ENCODE measurements at places on chromosomes 4 and X. TPM values are rescaled to one million over a fixed set of nuclear protein-coding genes. Genes with fewer than 3 reads are reported as not detected.

The TMEM255A gene
- total RNA-seq: not detected

The TECRL gene
- 1,002 TPM for total RNA-seq

The MFAP3L gene
- total RNA-seq: 4.9 TPM

The RAP2C gene
- total RNA-seq: 15.1 TPM

The MTMR8 gene
- 0.66 TPM for total RNA-seq

The ASMT gene
- not detected for total RNA-seq

The SSX4 gene
- total RNA-seq: not detected

The EVC gene
- 6.4 TPM for total RNA-seq

The MAGEB2 gene
- total RNA-seq: not detected

The CSN1S1 gene
- total RNA-seq: not detected

The DAPP1 gene
- total RNA-seq: not detected

The MAGEE2 gene
- not detected for total RNA-seq

The ABCE1 gene
- total RNA-seq: 35.2 TPM

The SAP30 gene
- total RNA-seq: 22.2 TPM

The MTCP1 gene
- 47.6 TPM for total RNA-seq

The ASB9 gene
- total RNA-seq: 0.71 TPM

The PLS3 gene
- total RNA-seq: 45.0 TPM

The CPZ gene
- total RNA-seq: not detected

Data from heart right ventricle (tissue), 16 donors.